ENCODE measurements at places on chromosomes 16 and 17. TPM values are rescaled to one million over a fixed set of nuclear protein-coding genes. Genes with fewer than 3 reads are reported as not detected.

DNA sequence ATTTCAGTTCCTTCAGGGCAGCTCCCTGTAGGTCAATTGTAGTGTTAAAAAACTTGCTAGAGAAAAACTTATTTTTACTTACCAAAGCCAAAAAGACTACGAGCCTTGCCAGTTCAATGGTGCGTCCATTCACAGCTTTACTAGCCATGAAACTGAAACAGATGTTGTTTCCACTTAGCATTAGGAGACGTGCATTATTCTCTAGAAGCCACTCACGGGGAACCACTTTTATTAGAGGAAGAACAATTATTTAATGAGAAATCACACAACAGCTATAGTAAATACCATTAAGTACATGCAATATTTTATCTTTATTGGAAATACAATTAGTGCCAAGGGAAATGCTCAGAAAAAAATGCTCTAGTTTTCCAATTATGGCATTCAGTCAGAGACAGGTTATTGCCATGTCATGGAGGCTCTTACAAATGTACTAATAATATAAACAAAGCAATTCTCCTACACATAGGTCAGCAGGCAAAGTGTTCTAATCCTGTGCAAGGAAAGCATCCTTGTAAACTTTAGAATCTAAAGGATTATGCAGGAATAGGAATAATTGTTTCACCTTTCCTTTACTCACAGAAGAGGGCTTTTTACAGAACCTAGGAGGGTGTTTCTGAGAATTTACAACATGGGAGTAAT, 17.4 kb downstream of the LASP1NB start:
- H3K4me1 ChIP-seq: no peaks in the 10 kb centered on the region
- H3K36me3 ChIP-seq: no peaks in the 10 kb centered on the region
- H3K27ac ChIP-seq: no peak overlapping the region
- no peak for DNase-seq

DNA sequence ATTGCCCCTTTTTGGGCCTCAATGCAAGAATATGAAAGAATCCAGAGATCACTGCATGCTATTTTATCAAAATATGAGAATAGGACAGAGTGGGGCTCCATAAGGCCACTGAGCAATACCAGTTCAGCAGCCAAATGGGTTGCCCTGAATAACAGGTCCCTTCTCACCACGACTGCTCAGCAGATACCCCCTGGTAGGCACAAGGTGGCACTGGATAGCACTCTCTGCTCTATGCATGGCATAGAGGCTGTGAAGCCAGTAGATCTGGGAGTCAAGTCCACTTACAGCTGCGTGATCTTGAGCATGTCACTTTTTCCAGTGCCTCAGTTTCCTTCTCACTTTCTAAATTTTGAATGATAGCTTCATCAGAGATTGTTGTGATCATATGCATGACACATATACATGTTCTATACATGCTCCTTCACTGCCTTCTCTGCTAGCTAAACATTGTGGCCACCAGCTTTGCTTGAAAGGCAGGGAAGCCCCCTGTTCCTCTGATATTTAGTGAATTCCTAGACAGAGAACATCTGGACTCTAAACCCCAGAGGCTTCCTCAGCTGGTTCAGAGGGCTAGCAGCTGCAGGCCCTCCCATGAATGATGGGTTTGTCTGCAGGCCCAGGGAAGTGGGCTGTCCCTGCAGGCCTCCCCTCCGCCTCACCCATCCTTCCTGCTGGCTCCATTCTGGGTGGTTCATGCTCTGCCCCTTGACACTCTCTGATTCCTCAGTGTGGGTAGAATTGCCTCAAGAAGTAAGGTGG, 84.9 kb upstream of the ASIC2 start:
- H3K27ac ChIP-seq: no peak overlapping the region
- DNase-seq: no peak
- no peaks in the 10 kb centered on the region for H3K36me3 ChIP-seq
- no peaks in the 10 kb centered on the region for H3K27me3 ChIP-seq
- no peak overlapping the region for H3K4me3 ChIP-seq

GRCh38 chr17:70414300-70414699, 245.0 kb downstream of the KCNJ2 start:
- no peaks in the 10 kb centered on the region for H3K36me3 ChIP-seq
- no peak for DNase-seq
- H3K4me1 ChIP-seq: no peaks in the 10 kb centered on the region
- H3K4me3 ChIP-seq: no peak overlapping the region
- H3K27me3 ChIP-seq: no peaks in the 10 kb centered on the region
- H3K27ac ChIP-seq: no peak overlapping the region

- peaks cover 4% of the 10 kb centered on the region for H3K27me3 ChIP-seq
- peaks cover 44% of the 10 kb centered on the region for H3K4me1 ChIP-seq
- no peak for DNase-seq
- H3K27ac ChIP-seq: no peak overlapping the region
- no peak overlapping the region for H3K4me3 ChIP-seq
These were observed 23.0 kb downstream of the NSMCE1 start for GRCh38 chr16:27245276-27246172.

Gene KRT20
- not detected for total RNA-seq

Gene FBXL19
- 117 TPM for total RNA-seq

Gene NATD1
- 30.3 TPM for total RNA-seq

Gene OR4D1
- not detected for total RNA-seq
